CD8-positive, alpha-beta memory T cell (primary cell): ENCODE measurements at places on chromosomes 2 and 18. TPM values are rescaled to one million over a fixed set of nuclear protein-coding genes. Genes with fewer than 3 reads are reported as not detected.

- DNase-seq, result no peak
These were observed 7.2 kb upstream of the TET3 start for GRCh38 chr2:73977466-73977865.

- DNase-seq, result no peak
These were observed 128.6 kb downstream of the TSN start for GRCh38 chr2:121884078-121884477.

GRCh38 chr2:24122366-24123194 lies 554 bp downstream of the PFN4 start:
- no peak for DNase-seq

GRCh38 chr2:74406035-74406434 lies 15.4 kb downstream of the C2orf81 start:
- no peak for DNase-seq

DNA sequence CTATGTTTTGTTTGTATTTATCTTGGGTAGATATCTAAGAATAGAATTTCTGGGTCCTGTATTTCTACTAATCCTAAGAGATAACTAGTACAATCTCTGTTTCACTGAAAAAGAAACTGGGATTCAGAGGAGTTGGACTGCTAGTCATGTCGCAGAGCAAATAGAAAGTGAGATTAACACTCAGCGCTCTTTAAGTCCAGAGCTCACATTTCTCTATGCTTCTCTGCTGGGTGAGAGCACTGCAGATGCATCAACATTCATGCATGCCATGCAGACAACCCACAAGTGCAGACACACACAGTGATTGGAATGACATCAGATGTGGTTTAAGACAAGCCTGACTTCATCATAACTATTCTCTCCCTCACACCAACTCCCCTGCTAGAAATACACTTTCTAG lies 563.8 kb downstream of the TDRD15 start:
- DNase-seq, result no peak

GRCh38 chr2:121046335-121046734 lies 238.7 kb downstream of the TFCP2L1 start:
- DNase-seq, result no peak

GRCh38 chr2:61421611-61422010 lies 49.3 kb downstream of the USP34 start:
- DNase-seq, result peak; percentile 7

DNA sequence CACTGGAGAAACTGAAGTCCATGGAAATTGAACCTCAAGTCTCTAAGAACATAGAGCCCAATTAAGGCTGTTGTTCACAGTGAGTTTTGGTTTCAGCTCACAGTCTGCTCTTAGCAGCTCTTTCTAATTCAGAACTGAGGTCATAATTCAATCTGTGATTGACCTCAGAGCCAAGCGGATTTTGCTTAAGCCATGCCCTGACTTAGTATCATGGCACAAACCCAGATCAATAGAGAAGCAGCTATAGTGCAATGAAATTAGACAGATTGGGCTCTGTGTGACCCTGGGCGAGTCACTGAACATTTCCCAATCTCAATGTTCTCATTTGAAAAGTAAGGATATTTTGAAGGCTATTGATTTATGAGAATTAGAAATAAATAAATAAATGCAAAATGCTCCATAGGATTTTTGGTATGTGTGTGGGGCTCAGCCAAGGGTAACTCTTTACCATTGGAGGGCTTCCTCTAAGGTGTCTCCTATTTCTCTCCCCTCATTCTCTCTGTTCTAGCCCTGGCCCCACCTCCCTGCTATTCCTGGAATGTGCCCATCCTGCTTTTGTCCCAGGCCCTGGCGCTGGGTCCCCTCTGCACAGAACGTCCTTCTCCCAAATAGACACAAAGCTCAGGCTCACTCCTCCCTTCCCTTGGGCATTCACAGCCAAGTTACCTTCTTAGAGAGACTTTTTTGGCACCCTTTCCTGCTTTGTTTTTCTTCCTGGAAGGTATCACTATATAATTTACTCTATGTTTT lies 239.6 kb downstream of the LPIN1 start:
- no peak for DNase-seq

GRCh38 chr2:10341193-10341592 lies 38.5 kb downstream of the HPCAL1 start:
- no peak for DNase-seq

IGFBP5 gene
- not detected for total RNA-seq

SUCLG1 gene
- 66.8 TPM for total RNA-seq

DNA sequence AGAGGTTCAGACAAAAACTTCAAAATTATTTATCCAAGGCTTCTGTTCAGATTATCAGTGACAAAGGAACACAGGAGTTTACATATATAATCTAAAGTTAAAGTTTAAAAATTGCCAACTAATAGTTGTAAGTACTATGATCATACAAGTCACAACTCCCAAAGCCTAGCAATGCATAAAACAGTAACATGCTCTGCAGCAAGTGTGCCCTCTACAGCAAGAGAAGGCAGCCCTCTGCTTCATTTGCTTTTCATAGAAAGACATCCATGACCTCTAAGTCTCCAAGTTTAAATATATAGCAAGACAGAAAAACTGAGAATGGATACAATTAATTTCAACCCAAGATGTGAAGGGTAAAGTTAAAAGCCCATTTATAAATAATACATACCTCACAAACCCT lies 13.3 kb downstream of the RAB1A start:
- no peak for DNase-seq
